ENCODE measurements at places on chromosomes 13 and 19.

GRCh38 chr19:41575998-41576397, at the start of gene CEACAM21:
Gene CEACAM21 (plus strand): TSS chr19:41576166. CDS start chr19:41576275, 109 bp downstream.
- no peak for DNase-seq

DNA sequence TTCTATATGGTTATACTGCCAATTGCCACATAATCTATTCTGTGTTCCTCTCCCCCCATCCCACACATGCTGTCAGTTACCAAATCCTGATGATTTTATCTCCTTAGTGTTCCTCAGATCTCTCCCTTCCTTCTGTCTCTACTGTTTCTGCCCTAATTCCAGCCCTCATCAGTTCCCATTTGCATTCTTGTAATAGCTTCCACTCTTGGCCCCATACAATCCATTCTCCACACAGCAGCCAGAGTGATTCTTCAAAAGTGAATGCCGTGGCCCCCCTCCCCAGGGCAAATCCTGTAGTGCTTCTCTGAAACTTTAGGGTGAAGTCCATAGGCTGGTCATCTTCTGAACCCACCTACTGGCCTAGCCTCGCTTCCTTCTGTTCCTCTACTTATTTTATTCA, 114.4 kb downstream of the ZAR1L start:
- DNase-seq, result no peak

- DNase-seq, result no peak
These were observed 442.9 kb downstream of the FOXO1 start for GRCh38 chr13:40223585-40223984.

- no peak for DNase-seq
These were observed 16.9 kb upstream of the GPR18 start for GRCh38 chr13:99275093-99275469.

DNA sequence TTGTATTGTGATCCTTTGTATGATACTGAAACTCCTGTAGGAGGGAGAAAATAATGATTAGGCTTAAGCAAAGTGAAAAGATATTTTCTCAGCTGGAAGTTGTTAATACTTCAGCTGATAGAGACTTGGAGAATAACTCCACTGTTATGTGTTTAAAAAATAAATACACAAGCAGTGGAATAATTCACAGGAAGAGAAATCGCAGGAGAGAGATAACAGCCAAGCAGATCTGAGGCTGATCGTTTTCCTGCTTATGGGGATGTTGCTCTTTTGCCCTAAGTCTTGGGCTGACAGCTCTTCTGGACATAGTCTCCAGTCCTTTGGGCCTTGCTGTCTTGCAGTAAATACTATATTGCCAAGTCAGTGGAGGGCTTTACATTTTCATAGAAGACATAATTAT, 93.3 kb downstream of the OLFM4 start:
- no peak for DNase-seq

DNA sequence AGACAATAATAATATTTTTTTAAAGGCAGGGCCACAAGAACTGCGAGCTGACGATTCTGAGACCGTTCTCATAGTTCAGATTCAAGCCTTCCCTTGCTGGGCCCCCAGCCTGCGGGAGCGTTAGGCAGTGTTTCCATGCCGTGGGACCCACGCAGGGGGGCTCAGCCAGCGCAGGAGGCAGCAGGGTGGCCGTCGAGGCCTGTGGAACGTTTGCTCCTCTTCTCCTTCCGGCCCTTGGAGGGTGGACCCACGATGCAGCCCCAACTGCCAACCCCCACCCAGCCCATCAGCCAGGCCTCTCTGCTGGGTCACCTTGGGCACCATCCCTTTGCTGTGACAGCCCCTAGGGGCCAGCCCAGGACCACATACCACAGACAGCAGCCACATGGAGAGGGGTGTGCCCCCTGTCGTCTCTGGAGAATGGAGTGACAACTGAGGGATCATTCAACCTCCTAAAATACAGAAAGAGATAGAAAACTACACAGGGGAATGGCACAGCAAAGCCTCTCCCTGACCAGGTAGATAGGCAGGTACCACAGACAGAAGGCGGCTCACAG, 46.8 kb downstream of the PDCD5 start:
- DNase-seq, result no peak

DNA sequence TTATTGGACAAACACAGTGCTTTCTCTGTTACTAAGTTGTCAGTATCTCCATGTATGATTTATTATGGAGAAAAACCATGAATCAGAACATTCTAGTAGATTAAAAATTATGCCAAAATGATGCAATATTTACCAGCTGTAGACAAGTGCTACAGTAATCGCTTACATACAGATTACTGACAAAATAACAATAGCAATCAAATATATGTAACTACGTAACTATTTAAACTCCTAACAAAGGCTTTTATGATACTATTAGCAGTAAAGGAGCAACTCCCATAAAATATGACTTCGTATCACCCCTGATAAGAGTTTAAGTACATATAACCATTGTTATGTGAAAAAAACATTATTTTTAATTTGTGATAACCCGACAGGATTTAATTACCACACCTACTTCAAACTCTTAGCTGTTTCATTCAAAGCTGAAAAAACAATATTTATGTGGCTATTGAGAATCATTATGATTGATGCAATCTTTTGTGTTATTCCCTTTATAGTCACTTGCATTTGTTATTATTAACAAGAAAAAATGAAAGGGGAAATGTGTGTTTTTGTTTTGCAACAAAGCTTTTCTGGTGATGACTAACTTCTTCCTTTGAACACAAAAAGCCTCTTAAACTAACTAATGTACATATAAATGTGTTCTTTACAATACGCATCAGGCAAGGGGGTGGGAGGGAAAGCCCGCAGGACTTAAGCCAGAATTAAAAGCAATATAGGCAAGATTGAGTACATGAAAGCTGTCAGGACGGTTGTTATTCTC, 147.4 kb downstream of the ABCC4 start:
- no peak for DNase-seq

DNA sequence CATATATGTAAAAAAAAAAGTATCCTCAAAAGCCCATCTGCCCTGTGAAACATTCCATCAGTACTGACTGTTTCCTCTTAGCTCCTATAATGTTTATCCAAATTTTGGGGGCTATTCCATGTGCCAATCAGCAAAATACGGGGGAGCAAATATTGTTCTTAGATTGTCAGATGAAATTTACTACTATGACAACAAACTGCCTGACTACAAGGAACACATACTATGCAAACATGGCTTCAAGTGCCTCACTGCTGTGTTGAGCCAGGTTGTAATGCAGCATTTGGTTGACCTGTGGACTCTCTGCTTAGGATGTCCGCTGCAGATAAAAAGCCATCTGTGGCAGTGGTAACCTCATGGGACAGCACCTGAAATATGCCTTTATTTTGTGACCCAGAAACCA, 98.2 kb upstream of the SCEL start:
- DNase-seq, result no peak

GRCh38 chr13:99966064-99966805, 5.3 kb downstream of the ZIC5 start:
- DNase-seq, result no peak

- no peak for DNase-seq
These were observed 26.9 kb upstream of the TUBGCP3 start for GRCh38 chr13:112614835-112615234.

GRCh38 chr13:20188667-20189553, 3.8 kb downstream of the GJB2 start:
- DNase-seq, result no peak

DNA sequence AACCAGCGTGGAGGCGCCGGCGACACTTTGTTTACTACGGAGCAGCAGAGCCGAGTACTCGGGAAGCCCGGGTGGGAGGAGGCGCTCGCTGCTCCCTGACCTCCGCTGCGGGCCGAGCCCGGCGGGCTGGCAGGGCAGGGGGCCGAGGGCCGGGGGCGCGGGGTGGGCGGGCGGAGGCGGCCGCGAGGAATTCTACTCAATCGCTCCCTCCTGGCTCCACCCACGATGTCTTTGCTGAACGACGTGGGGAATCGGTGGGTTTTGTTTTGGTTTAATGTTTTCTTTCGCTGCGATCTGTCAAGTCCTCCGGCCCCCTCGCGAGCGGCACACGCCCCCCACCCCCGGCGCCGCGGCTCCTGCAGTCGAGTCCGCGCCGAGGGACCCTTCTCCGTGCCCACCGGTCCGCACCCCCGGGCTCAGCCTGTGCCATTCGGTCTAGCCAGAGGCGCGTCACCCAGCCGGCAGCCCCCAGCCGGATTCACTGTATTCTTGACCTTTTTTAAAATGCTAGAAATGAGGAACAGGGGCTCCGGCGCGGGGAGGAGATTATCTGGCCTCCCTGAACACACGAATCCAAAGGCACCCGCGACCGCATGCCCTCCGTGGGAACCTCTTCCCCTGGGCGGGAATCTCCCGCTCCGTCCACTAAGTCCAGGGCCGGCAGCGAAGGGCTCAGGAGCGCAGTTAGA, 636 bp upstream of the FOXO1 start:
- peak; percentile 22 for DNase-seq

DNA sequence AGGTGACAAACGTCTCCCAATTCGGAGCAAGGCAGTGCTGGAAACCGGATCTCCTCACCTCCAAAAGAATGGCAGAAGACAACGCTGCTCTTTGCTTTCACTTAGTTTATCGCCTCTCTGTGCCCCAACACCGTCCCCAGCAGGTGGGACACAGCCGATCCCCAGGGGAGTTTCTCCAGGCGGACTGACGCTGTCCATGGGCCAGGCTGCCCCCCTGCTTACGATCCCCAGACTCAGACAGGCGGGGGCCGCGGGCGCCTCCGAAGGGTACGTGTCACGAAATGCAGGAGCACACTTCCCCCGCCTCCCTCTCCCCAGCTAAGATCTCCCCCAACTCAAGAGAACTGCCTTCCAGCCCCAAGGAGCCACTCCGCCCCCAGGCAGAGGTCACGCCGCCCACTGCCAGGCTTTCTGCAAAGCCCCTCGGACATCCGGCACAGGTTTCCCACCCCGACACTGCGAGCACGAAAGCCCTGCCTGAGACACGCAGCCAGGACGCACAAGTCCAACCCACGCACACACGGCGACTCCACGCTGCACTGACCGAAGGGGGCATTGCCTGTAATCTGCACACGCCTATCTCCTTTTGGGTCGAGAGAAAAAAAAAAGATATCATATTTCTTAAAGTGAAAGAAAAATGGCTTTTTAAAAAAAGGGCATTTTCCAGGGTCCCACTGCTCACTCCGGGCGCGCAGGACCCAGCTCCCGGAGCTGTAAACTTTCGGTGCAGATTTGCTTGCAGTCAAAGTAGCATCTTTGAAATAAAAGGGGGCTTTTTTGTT, 2.0 kb downstream of the SPRY2 start:
- DNase-seq, result no peak

- DNase-seq, result no peak
These were observed 3.9 kb downstream of the MBNL2 start for GRCh38 chr13:97226013-97226412.

GRCh38 chr13:84137292-84137691, 255.0 kb upstream of the SLITRK1 start:
- DNase-seq, result peak; percentile 10

GRCh38 chr13:98937911-98938381, 39.9 kb downstream of the DOCK9 start:
- DNase-seq, result no peak

DNA sequence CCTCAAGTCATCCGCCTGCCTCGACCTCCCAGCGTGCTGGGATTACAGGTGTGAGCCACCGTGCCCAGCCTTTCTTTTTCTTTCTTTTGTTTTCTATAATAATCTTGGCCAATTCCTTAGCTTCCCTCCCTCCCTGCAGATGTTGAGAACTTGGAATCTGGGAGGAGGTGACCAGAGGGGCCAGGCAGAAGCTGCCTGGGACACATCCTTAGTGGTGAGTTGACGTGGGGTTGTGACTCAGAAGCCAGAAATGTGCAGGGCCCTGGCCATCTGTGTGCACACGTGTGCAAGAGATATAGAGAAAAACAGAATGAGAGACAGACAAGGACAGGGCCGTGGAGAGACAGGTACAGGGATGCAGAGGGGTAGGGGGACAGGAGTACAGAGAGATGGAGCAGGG, 154.3 kb downstream of the SIPA1L3 start:
- no peak for DNase-seq

DNA sequence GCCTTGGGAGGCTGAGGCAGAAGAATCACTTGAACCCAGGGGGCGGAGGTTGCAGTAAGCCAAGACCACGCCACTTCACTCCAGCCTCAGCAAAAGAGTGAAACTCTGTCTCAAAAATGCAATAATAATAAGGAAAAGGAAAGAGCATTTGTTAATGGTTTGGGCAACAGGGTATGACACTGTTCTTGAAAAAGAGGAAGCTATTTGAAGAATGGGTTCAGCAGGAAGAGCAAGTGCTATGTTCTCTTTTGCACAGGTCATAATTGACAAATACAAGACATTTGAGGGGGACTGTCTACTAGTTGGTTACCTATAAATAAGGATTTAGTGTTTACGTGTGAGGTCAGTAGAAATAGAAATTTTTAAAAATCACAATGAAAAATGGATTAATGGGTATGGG, 218.3 kb downstream of the DCT start:
- DNase-seq, result no peak

DNA sequence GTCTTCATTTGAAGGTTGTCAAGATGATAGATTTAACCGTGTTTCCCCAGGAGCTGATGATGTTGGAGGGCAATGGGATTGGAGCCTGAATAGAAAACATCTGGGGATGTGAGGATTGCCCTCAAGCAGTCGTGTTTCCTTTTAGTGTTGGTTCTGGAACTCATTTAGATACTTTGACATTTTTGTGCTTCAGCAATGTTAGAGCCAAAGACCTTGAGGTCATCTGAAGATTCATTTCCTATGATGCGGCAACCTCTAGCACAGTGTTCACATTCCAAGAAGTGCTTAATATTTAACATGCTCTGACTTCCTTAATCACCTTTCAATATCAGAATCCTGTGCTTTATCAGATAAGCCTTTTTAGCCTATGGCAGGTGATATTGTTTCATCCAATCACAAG, 82.7 kb downstream of the SLC10A2 start:
- DNase-seq, result no peak

GRCh38 chr19:14916848-14917247, 24.4 kb upstream of the OR7C2 start:
- DNase-seq, result no peak

GRCh38 chr13:29849731-29850212, 645 bp downstream of the UBL3 start:
- peak; percentile 7 for DNase-seq

GRCh38 chr19:6738787-6739389, 592 bp upstream of the TRIP10 start:
- DNase-seq, result peak; percentile 18

GRCh38 chr13:99596180-99596579, 94.9 kb downstream of the TM9SF2 start:
- no peak for DNase-seq

DNA sequence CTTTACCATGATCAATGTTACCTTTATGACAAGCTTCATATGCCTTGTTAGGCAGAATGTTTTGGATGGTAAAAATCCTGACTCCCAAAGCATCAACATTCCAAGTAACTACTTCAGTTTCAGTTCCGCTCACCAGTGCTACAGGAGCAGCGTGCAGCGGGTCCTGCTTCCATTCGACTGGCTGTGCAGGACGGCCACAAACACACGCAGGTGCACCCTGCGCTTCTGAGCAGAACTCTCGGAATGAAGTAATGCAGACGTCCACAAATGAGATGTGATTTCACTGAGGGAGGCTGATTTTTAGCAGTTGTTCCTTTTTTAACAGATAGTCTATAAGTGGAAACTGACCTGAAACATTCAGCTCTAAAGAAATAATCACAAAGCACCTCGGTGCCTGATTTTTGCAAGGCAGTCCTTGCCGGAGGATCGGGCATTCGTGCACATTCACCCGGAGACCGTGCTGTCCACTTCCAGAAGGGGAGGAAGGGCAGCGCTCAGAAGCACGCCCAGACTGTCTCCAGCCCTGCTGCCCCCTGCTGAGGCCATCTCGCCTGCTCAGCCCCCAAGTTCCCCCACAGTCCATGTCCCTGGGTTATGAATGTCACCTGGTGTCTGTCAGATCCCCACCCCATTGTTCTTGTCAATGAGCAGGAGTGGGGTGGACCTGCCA, 85.8 kb downstream of the RAB20 start:
- DNase-seq, result no peak

- DNase-seq, result no peak
These were observed 3.3 kb downstream of the EPS8L1 start for GRCh38 chr19:55078996-55079395.
